Common myeloid progenitor, CD34-positive (primary cell): ENCODE measurements at places on chromosomes 4 and X.
A peak's percentile ranks its signal among the peaks of the same experiment; 100 is the strongest.

- DNase-seq, result no peak
These were observed 534.4 kb downstream of the SPRY1 start for GRCh38 chr4:123930996-123931395.

DNA sequence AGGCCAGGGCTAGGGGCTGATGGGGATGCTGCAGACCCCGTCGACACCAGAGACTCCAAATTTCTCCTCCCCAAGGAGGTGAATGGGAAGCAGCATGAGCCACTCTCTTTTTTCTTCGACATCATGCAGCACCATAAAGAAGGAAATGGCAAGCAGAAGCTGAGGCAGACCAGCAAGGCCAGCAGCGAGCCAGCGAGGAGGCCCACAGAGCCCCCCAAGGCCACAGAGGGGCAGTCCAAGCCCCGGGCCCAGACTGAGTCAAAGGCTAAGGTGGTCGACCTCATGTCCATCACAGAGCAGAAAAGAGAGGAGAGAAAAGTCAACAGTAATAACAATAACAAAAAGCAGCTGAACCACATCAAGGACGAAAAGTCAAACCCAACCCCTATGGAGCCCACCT, 56.1 kb downstream of the TNIP2 start:
- no peak for DNase-seq

DNA sequence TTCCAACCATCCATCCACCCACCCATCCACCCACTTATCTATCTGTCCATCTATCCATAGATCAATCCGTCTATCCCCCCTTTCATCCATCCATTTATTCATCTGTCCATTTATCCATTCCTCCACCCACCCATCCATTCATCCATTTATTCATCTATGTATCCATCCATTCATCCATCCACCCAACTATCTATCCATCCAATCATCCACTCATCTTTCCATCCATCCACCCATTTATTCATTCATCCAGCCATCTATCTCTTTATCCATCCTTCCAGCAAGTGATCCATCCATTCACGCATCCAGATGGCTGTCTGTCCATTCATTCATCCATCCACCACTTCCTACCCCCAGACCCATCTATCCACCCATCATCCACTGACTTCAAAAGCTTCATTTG, 84.0 kb upstream of the CD99 start:
- DNase-seq, result no peak

DNA sequence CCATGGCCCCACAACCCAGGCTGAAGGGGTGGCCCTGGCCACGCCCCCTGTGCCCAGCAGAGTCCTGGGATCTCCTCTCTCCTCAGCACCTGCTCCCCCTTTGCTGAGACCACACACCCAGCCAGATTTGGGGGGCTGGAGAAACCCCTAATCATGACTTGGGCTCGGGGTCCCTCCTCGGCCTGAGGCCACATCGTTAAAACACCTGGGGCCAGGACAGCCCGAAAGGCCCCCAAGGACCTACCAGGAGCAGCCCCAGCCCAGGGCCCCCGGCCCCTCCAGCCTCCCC, 116.7 kb downstream of the FAM53A start:
- no peak for DNase-seq

- DNase-seq, result no peak
These were observed 4.4 kb downstream of the ANK2 start for GRCh38 chr4:113053883-113054282.

DNA sequence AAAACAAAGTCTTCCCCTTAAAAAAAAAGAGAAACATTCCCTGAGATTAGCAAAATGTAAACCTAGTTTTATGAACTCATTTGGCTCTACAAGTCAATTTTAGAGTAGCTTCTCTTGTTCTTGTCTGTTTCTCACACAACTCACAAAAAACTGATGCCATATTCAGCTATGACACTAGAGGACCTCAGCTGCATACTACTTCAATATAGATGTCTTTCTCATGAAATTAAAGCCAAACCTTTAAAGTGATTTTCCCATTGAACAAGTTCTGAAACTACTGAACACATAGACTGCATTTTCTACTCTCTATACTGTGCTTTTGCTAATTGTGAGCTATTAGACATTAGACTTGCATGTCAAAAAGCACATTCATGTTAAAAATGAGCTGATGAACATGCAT, 49.8 kb downstream of the TBCK start:
- peak; percentile 77 for DNase-seq

DNA sequence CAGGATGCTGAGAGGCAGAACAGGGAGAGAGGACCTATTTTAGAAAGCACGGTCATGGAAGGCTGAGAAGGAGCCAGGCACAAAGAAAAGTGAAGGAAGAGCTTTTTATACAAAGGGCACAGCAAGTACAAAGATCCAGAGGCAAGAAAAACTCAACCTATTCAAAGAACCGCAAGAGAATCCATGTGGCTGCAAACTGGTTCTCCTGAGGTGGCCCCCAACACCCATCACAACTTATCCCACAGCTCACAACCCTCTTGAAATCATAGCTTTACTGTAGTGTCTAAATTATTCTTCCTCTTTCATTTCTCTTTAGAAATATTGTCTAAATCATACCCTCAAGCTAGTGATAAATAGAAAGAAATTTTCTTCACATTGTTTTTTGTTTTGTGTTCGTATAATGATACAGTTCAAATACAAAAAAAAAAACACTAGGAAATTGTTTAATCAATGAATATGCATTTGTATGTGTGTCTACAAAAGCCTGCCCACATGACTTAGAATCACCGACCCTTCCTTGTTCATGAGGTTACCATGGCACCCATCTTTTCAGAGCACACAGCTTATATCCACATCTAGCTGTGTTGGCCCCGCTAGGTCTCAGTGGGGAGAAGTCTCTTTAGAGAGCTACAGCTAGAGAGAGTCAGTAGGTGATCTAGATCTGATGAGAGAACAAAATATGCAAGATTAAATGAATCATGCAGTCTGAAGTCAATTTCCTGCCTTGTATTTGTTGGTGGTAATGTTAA, 126.9 kb upstream of the DCLK2 start:
- no peak for DNase-seq

- DNase-seq, result no peak
These were observed at the start of gene RAB33A for GRCh38 chrX:130171446-130172126. RAB33A (plus strand) TSS chrX:130171962; CDS start chrX:130172063, 101 bp downstream.

DNA sequence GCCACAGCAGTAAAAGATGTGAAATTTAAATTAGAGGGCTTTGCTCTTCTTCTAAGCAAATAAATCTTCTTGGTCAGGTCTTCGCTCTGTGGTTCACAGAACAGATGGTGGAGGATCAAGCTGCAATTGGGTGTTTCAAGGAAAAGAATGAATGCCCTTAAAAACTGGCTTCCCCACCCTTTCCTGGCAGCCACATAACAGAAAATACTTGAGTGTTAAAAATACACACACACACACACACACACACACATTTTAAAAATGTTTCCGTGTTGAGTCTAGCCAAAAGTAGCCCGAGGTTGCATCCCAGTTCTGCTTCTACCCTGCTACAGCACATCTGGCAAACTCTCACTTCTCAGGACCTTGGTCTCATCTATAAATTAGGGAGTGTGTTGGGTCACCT, 56.7 kb upstream of the FGFBP2 start:
- DNase-seq, result peak; percentile 54

DNA sequence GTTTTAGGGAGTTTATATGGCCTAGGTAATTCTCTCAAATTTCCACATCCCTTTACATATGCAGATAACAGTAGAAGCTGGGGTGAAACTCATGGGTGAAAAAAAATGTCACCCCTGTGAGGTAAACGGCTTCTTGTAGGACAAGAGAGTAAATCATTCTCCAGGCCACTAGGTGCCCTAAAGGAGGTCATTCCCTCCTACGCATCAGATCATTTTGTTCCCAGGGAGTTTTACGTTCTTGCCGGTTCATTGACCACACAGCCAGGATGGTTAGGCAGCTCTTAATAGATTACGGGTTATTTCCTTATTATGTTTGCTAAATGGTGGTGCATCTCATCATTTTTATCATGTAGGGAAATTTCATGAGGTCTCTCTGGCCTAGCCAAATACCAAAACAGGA, 225.8 kb upstream of the NOCT start:
- no peak for DNase-seq

DNA sequence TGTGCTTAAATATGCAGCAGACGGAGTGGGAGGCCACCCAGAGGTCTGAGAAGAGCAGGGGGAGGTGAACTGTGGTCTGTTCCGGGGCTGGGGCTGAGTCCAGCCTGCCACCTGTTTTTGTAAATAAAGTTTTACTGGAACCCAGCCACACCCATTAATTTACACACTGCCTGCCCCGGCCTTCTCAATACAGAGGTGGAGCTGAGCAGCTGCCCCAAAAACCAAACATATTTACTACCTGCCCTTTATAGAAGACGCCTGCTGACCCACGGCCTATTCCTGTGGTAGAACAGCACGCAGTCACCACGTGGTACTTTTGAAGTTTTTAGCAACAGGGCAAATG, 45.9 kb downstream of the FGFRL1 start:
- no peak for DNase-seq

DNA sequence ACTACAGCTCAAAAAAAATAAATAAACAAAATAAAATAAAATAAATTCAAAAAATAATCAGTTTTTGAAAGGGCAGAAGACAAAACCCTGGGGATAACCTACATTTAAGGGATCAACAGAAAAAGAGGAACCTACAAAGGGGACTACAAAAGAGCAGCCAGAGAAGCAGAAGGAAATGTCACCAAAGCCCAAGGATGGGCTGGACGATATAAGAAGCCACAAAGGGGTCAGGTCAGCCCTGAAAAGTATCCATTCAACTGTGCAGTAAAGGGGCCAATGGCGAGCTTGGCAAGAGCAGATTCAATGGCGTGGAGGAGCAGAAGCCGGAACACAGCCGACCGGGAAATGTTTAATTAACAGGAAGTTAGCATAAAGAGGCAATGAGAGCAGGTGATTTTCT, 16.9 kb downstream of the ACOT9 start:
- peak; percentile 58 for DNase-seq

GRCh38 chr4:39975488-39976089, 2.1 kb downstream of the PDS5A start:
- no peak for DNase-seq

- DNase-seq, result no peak
These were observed 156.7 kb downstream of the MAPK10 start for GRCh38 chr4:86203176-86203575.
